Peyer's patch (tissue), 4 donors: ENCODE measurements at places on chromosomes 11 and 22.

DNA sequence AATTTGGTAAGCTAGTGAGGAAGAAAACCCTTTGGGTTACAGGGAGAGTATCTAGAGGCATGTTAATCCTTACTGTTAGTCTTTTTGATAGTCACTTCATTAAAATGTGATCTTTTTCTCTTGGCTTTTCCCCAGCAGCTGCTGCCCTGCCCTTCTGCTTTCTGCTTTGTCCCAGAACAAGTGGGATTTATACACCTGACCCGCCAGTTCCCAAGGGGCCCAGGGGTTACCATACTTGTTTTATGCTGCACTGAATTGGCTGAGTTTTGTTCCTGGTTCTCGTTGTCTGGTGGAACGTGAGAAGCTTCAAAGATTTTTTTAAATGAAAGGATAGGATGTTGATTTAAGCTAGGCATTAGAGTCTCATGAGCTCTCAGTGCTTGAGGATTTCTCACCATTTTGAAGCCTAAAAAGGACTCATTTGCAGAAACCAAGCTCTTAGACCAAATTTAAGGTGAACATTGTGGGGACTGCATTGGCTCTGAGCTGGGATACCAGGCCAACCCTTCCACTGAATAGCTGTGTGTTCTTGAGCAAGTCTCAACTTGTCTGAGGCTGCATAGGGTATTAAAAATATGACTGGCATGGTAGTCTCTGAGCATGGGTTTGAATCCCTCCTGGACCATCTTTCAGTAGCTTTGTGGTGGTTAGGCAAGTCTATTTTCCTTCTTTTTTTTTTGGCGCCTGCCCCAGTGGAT, 6.6 kb downstream of the LIMK2 start:
- DNase-seq, result no peak

- peak; percentile 42 for DNase-seq
These were observed 49.7 kb downstream of the ST14 start for GRCh38 chr11:130209128-130209932.

DNA sequence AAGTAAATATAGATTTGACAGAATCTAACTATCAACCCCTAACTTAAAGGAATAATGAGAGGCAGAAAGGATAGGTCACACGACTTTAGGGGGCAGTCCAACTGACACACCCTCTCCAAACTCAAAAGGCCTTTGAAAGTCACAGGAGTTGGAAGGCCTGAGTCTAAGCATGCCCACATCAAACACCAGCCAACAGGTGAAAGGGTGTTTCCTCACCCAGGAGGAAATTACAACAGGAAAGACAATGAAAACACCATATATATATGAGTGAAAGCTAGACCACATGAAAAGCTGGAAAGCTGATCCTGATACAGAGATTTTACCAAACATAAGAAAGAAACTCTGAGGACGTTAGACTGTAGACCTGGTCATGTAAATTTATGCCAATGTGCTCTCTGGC, 10.5 kb upstream of the DEPDC7 start:
- DNase-seq, result no peak

DNA sequence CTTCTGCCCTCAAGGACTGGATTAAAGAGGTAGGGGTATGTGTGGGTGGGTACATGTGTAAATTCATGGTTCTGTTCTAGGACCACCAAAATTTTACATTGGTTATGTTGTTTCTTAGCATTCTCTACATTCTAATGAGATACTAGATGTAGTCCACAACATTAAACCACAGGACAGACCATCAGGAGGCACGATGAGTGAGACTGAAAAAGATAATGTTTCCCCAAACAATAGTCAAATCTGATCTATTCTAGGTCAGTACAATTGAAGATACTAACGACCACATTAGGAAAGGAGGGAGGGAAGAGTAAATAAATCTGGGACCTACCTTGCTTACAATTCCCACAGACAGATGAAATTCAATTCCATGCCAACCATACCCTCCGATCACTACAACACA, 42.2 kb downstream of the MRTFA start:
- no peak for DNase-seq

GRCh38 chr22:36334081-36334820, 53.5 kb downstream of the MYH9 start:
- no peak for DNase-seq

DNA sequence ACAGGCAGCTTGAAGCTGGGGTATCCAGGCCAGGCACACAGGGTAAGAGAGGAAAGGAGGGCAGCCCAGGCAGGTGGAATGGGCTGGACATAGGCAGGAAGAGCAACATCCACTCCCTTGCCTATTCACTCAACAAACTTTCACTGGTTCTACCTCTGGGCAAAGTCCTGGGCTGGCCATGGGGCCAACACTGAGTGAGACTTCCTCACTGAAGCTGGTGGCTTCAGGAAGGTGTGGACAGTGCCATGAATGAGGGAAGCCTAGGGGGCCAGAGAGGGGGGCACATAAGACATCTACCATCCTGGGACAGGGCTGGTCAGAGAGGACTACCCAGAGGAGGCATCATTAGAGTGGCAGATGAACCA, 44.9 kb upstream of the TCF20 start:
- DNase-seq, result peak; percentile 79

DNA sequence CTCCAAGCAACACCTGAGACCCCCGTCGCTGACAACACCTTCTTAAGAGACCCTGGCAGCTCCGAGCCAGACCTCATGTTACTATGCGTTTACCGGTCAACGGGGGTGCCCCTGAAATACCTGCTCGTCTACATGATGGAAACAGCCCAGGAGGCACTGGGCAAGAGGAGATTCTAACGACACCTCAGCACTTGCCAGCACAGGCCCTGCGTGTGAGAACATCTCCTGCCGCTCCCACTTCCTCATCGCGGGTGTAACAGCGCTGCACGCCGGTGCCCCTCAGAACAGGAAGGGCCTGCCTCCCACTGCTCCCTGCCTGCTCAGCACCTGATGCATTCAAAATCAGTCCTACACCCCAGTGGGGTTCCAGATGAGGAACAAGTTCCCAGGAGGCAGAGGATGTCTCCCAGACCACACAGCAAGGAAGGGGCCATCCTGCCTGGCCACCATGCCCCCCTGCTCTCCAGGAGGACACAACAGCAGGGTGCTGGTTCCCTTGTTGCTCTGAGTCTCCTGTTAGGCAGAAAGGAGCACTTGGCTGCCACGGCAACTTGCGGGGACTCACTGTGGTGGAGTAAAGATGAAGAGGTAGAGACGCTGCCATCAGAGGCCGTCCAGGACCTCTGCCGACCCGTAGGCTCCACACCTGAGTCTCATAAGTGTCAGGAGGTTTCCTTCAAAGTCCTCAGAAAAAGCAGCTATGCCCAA, 2.1 kb downstream of the TOLLIP start:
- peak; percentile 49 for DNase-seq

GRCh38 chr11:129458756-129459535, 83.3 kb downstream of the BARX2 start:
- DNase-seq, result no peak

DNA sequence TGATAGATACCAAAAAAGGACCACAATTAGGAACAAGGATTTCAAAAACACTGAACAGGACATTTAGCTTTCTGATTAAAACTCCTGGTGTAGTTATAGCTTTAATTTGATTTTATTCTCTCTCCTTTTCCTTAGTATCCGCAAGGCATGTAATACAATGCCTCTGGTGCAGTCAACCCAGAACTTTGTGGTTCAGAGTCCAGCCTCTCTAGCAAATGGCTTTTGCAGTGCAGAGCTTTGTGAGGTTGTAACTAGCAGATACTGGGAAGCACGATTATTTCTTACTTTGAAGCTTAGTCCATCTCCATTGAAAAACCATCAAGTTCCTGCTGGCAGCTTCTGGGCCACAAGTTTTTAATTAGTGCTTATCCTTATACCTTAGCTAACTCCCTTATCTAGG, 79.8 kb downstream of the GRIA4 start:
- DNase-seq, result no peak

DNA sequence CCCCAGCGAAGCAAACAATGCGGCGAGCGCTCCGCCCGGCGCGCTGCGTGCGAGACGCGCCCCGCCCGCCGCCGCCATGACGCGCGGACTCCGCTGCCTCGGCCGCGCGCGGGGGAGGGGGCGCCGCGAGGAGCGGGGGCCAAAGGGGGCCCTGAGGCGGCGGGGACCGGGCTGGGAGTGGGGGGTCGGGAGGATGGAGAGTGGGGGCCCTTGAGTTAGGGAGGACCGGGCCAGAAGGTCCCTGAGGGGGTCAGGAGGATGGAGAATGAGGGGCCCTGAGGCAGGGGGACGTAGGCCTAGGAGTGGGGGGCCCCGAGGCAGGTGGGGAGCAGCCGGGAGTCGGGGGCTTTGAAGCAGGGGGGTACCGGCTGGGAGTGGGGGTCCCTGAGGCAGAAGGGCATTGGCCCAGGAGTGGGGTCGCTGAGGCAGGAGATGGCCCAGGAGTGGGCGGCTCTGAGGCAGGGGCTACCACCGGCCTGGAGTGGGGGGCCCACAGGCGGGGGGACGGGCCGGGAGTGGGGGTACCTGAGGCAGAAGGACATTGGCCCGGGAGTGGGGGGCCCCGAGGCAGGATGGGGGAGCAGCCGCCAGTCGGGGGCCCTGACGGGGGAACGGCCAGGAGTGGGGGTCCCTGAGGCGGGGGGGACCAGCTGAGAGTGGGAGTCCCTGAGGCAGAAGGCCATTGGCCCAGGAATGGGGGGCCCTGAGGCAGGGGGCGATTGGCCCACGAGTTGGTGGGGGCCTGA, at the start of gene BRD1:
Gene BRD1 (minus strand): TSS at position 21 of the 746 bp plus-strand sequence. CDS start 3,556 bp downstream, outside the sequence.
- peak; percentile 56 for DNase-seq

DNA sequence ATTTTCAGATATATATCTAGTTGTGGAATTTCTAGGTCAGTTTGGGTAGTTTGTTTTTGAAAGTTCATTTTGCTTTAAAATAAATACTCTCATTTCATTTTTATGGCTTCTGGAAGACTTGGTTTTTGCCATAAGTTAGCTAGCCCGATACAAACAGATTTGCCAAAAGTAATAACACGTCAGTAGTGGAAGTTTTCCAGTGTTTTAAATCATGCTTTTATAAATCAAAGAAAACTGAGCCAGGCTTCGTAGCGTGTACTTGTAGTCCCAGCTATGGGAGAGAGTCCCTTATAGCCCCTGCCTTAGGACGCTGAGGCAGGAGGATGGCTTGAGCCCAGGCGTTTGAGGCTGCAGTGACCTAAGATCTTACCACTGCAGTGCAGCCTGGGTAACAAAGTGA, 21.7 kb upstream of the MICALL1 start:
- DNase-seq, result no peak

- no peak for DNase-seq
These were observed 14.2 kb upstream of the OMP start for GRCh38 chr11:77088236-77089003.

DNA sequence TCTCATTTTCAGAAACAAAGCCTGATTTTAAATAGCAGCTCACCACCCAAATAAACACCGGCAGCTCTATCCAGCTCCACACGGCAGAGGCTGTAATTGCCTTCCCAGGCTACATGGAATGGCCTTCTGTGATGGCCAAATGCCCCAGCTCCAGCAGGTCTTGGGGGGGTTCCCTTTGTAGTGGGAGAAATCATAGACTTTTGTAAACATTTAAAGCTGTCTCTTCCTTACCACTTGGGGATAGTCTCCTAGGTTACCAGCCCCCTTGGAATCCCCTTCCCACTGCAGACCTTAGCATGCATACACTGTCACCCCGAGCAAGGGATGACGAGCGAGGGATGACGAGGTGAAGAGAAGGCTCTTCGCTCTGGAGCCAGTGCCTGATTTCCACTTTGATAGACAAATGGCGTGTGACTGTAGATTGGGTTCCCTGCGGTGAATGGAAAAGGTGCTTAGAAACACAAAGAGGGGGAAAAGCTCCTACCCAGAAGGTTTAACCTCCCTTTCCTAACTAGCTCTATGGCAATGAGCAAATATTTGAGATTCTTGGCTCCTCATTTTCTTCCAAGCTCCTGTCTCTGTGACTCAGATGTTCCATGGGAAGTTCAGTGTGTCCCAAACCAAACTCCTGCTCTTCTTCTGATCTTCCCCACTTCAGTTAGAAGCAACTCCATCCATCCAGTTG, 108.0 kb upstream of the CADM1 start:
- no peak for DNase-seq

DNA sequence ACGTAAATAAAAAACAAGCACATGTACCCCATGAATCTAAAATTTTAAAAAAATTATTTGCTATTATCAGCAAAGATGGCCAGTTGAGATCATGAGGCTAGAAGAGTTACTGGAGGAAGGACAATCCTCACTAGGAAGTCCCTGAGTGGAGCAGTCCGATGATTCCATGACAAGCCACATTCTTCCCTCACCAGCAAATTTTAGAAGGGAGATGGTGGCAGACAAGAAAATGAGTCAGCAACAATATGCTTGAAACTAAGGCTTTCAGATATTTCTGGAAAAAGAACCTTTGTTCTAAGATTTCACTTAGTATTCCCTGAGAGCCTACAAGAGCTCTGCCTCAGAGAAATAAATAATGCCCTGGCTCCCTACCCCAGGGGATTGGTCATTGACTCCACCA, 34.9 kb downstream of the P4HA3 start:
- no peak for DNase-seq

DNA sequence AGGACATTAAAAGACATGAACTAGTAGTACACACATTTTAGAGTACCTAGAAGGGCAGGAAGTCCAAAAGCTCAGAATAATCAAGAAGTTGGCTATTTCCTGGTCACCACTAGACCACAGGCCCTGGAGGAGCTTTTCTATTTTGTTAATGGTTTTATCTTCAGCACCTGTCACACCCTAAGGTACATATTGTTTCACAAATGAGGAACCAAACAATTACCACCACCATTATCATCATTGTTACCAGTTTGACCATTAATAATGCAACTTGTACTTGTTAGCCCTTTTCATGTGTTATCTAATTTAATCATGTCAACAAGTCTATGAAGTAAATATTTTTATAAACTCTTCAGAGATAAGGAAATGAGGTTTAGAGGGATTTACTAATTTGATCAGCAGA, 4.9 kb downstream of the MRPL48 start:
- DNase-seq, result no peak

GRCh38 chr22:42077486-42078125, 1.9 kb upstream of the SMDT1 start:
- DNase-seq, result no peak

GRCh38 chr11:134660416-134660815, 248.4 kb upstream of the B3GAT1 start:
- DNase-seq, result no peak

- DNase-seq, result no peak
These were observed 27.3 kb downstream of the FAM168A start for GRCh38 chr11:73570415-73571114.

DNA sequence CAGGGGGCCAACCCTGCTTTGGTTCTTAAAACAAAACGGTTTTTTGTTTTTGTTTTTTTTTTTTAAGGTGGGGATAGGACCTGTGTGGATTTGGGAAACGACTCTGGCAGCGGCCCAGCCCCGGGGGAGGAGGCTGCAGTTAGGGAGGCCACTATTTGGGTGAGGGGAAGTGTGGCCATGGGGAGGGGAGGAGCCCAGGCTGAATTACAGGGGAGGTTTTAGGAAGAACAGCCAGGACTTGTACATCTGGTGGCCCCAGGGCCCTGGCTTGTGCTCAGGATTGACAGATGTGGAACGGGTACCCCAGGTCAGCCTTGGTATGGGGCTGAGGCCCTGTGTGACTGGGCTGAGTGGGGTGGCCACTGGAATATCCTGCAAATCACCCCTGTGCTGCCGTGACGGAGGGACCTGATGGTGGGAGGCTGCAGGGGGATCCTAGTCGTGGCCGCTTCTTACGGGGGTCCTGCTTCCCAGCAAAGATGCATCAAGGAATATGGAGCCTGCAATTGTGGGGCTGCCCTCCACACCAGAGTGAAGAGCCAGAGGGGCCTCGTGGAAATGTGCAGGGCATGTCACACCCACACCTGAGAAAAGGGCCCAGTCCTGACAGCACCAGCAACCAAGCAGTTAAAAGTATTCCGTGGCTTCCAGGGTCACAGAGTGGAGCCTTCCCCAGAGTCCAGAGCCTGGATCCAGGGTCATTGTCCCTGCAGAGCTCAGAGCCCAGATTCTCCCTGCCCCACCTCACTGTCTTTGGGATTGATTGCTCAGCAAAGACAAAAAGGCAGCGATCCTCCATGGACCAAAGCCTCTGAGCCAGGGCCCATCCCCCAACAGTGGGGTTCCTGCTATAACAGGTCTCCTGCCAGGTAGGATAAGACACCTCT, 55.2 kb upstream of the WNT7B start:
- DNase-seq, result peak; percentile 37
